Activated CD4-positive, alpha-beta T cell treated with anti-CD3 and anti-CD28 coated beads, Interleukin-2, amount 10 ng/mL, durations not matched to agents 24 days and 14 days (primary cell): ENCODE measurements at places on chromosomes 16 and 17. TPM values are rescaled to one million over a fixed set of nuclear protein-coding genes. Genes with fewer than 3 reads are reported as not detected.

DNA sequence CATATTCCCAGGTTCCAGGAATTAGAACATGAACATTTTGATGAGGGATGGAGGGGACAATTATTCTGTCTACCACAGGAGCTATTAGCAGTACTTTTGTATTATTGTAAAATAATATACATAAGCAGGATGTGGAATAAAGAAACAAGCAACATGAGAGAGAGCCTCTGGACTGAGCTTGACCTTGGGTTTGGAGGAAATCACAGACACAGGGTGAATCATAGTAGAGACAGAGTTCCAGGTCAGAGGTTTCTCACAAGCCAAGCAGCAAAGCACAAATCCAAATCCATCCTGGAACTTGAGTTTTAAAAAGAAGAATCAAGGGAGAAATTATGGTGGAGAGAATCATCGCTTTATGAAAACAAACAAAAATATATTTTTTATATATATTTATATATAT, 5.1 kb downstream of the KRT31 start:
- no peak for DNase-seq

- no peak for DNase-seq
Measured at GRCh38 chr17:50492214-50492613, 13.6 kb downstream of the RSAD1 start.

DNA sequence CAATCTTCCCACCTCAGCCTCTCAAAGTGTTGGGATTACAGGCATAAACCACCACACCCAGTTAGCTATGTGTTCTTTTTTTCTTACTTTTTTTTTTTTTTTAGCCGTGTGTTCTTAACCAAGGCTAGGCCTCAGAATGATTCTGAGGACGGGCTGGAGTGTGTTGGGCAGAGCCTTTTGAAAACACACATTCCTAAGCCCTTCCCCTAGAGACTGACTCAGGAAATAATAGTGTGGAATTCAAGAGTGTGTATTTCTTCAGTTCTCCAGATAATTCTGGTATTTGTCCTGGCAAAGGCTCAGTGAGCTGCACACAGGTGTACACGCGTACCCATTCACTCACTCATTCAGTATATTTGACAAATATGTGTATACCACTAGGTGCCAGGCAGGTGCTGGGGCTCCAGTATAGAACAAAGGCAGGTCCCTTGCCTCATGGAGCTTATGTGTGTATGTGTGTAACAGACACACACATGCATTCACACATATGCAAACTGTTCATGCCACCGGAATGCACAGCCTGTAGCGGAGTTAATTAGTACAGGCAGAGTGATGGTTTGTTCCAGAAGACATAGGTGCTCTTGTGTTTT, 19.4 kb upstream of the NFATC3 start:
- DNase-seq: no peak

DNA sequence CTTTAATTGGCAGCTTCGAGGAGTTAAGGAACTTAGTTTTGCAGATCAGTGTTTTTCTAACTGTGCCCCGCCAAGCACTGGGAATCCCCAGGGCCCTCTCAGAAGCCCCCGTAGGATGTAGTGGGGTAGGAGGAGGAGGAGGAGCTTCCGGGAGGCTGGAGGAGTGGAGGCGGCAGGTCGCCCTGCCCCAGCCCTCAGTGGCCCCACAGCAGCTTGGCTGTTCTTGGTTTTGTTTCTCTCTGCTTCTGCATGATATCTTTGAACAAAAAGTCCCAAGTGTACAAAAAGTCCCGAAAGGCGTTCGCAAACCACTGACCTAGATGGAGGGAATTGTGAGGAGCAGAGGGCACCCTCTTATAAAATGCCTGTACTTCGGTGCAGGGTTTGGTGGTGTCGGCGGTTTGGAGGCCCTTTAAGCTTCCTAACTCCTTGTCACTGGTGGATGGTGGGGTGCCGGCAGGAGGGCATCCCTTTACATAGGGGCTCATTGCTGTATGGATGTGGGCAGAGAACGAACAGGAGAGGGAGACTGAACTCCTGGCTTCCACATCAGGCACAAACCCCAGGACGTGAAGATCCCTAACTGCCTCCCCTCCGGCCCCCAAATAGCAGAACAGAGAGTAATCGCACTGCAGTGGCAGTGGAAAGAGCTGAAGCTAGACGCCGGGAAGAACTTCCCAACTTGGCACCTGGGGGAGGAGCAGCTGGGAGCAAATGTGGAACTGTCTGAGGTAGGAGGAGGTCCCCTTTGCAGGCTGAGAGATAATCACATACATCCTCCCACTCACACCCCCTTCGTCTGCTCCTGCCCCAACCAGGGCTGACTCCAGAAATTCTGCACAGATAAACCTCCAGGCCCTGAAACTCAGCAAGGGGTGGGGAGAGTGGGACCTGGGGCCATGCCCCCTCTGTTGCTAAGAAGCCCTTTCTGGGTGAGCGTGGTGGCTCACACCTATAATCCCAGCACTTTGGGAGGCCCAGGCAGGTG, 20.1 kb downstream of the EPOP start:
- DNase-seq: no peak

GRCh38 chr16:56203052-56203451, 11.8 kb downstream of the GNAO1 start:
- DNase-seq: peak; percentile 84

DNA sequence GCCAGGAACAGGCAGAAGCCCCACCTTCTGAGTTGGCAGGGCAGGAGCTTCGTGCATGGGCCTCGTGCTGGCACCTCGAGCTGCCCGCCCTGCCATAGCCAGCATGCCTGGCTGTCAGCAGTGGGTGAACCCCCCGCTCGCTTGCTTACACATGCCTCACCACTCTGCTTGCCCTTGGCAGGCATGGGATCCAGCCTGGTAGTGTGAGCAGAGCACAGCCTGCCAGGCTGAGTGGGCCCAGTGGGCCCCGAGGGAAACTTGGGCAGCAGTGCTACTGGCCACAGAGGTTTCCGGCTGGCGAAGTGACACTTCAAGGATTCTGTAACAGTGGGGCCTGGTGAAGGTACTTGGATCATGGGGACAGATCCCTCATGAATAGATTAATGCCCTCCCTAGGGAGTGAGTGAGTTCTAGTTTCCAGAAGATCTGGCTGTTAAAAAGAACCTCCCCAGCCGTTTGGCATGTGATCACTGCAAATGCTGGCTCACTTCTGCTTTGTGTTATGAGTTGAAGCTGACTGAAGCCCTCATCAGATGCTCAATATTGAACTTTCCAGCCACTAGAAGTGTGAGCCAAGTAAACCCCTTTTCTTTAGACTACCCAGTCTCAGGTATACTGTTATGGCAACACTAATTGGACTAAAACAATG, 114.7 kb downstream of the BCAS3 start:
- no peak for DNase-seq

- DNase-seq: no peak
Measured at GRCh38 chr16:83513008-83513755, 294.6 kb upstream of the HSBP1 start.

- peak; percentile 89 for DNase-seq
Measured at GRCh38 chr17:45132572-45133463, 503 bp upstream of the PLCD3 start.

DNA sequence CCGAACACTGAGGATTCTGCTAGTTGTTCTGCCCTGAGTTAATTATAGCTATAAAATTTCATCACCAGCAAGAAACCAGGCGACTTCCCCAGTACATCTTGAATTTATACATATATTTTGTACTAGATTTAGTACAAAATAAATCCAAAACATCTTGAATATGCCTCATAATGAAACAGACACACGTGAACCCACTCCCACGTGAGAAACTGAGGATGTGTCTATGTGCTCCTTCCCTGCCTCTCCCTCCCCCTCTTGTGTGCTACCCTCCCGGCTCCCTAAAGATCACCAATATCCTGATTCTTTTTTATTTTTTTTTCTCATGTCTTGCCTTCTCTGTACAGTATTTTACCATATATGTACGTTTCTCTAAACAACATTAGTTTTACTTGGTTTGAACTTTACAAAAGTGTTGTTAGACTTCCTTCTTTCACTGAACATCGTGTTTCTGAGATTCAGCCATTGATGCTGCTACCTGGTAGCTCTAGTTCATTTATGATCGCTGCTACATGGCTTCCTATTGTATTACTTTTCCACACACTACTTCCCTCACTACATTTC, 1.1 kb upstream of the LCMT1 start:
- DNase-seq: peak; percentile 76

- no peak for DNase-seq
Measured at GRCh38 chr16:58847902-58848661, 114.0 kb upstream of the GOT2 start.

DNA sequence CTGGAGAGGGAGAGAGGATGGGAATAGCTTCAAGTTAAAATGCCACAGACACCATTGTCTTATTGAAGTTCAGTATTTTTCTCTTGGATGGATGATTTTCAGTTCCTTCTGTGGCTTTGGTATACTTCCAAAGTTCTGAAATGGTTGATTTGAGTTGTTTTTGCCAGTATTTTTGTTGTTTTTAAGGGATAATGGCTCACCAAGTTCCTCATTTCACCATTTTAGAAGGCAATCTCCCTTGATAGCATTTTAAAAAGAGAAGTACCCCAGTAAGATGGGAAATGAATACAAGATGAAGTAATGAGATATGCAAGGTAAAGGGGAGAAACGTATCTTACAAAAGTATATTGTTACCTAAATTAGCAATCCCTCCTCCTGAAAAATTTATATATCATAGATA, 18.5 kb upstream of the SPDYE4 start:
- DNase-seq: no peak

CCL5 gene
- 19.6 and 20.7 TPM in 2 replicates for total RNA-seq

DNA sequence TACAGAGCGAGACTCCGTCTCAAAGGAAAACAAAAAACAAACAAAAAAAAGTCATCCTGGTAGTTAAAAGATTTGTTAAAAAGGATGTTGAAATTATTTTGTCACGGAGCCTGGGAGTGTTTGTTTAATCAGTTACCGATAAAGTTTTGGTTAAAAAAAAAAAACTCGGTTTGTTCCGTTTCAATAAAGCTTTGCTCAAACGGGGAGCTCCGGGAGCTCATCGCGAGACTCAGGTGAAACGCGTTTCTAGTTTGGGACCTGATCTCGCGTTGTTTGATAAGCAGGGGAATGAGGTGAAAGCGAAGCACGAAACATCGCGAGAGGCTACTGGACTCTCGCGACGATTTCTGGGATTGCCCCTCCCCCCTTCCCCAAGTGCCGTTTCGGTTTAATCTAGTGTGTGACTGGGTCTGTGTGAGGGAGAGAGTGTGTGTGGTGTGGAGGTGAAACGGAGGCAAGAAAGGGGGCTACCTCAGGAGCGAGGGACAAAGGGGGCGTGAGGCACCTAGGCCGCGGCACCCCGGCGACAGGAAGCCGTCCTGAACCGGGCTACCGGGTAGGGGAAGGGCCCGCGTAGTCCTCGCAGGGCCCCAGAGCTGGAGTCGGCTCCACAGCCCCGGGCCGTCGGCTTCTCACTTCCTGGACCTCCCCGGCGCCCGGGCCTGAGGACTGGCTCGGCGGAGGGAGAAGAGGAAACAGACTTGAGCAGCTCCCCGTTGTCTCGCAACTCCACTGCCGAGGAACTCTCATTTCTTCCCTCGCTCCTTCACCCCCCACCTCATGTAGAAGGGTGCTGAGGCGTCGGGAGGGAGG, at the start of gene CDK12:
Gene CDK12 (plus strand): TSS at position 374 of the 813 bp plus-strand sequence. CDS start 586 bp downstream, outside the sequence.
- peak; percentile 98 for DNase-seq

GRCh38 chr16:72727565-72727964, 320.4 kb downstream of the ZFHX3 start:
- DNase-seq: no peak

DNA sequence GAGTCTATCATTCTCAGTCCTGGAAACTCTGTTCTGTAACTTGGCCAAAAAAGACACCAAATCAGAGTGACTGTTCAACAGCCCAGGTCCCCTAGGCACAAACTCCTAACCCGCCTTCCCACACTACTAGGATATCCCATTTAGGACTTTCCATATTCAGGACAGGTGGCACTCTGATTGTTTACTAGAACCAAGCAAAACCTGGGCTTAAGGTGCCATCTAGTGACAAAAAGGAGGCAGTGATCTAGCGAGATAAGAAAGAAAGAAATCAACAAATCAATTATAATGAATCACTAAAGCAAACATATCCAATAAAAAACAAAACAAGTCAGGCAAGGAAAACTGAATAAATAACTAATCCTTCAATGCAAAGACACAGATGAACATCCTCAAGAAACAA, 203.9 kb downstream of the CEP112 start:
- peak; percentile 59 for DNase-seq

GRCh38 chr16:81864646-81865382, 85.7 kb downstream of the PLCG2 start:
- no peak for DNase-seq

- DNase-seq: no peak
Measured at GRCh38 chr17:73585583-73585982, 58.7 kb downstream of the SDK2 start.

HEATR9 gene
- total RNA-seq: 0.14 TPM in 1 of 2 replicates, not detected in the other

DNA sequence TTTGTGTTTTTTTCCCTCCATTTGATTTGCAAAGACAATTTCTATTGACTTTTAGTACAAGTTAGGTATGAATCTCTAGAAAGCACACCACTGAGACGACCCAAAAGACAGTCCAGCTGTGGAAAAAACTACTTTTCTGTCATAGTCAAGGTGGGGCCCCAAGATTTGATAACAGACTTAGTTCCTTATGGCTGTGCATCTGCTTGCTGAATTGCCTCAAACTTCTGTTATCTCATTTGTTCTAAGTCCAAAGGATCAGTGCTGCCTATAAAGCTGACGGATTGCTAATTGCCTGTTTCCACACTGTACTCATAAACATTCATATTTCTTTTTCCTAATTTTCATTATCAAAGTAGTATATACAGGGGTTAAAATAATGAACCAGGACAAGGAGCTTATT, 180.8 kb downstream of the SPECC1 start:
- no peak for DNase-seq

FBXO39 gene
- total RNA-seq: 0.26 and 0.36 TPM in 2 replicates
